ENCODE measurements at places on chromosomes 4 and X.

GRCh38 chrX:155028877-155029291, 2.2 kb downstream of the FUNDC2 start:
- DNase-seq = no peak

GRCh38 chr4:7007944-7008343, 35.2 kb upstream of the TADA2B start:
- no peak for DNase-seq

DNA sequence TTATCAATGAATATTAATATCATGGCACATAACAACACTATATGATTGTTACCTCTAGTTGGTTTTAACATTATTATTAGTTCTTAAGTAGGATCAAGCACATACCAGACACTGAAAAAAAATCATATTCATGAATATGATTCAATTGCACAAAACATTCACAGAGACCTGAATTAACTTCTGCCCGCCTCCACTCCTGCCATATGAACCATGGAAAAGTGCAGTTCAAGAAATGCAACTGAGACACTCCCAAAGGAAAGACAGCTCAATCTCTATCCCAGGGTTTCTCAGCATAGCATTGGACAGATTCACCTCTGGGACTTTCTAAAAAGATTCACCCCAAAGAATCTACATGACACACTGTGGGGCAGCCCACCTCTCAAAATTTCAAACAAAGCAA, 103.5 kb upstream of the KCNIP4 start:
- no peak for DNase-seq

DNA sequence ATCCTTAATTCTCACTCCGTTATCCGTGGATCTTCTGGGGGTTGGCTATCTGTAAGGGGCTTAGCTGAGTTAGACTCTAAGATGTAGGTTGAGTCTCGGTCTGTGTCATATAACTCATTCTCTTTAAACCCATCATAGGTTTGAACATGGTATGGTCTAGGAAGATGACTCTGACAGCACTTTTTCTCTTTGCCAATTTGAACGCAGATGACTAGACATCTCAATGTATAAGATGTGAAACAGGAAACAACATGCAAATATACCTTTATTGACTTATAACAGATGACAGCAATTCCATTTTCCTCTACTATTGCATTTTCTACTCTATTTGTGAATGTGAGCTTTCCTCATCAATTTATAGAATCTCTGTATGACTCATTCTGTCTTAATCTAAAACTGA, 634.8 kb upstream of the MAGEB2 start:
- DNase-seq = no peak

GRCh38 chr4:38982361-38983095, 49.7 kb downstream of the TMEM156 start:
- peak; percentile 48 for DNase-seq

DNA sequence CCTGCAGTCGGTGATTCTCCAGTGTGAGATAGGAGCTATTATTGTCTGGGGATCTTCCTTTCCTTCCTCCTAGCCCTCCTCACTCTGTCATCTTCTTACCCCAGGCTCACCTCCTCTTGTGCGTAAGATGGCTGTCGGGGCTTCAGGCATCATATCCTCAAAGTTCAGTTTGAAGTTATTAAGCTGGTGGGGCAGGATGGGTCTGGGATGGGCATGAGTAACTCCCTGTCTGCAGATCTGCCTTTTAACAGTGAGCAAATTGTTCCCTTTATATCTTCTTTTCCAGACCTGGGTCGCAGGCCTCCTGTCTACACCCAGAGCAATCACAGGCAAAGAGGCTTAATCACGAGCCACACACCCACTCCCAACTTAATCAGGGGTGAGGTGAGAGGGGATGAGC, 900 bp upstream of the MTMR1 start:
- no peak for DNase-seq

- no peak for DNase-seq
These were observed 72.2 kb upstream of the PPP3CA start for GRCh38 chr4:101419336-101420135.

GRCh38 chr4:76067652-76068286, 6.7 kb upstream of the ART3 start:
- DNase-seq = peak; percentile 21

DNA sequence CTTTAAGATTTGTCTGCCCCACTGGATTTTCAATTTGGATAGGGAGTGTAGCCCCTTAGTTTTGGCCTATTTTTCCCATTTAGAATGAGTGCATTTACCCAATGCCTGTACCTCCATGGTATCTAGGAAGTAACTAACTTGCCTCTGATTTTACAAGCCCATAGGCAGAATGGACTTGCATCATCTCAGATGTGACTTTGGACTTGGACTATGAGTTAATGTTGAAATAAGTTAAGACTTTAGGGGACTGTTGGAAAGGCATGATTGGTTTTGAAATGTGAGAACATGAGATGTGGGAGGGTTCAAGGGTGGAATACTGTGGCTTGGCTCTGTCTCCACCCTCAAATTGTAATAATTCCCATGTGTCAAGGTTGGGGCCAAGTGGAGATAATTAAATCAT, 2480.2 kb downstream of the PCDH7 start:
- DNase-seq = no peak

- no peak for DNase-seq
These were observed 240.2 kb downstream of the ADGRL3 start for GRCh38 chr4:61440321-61440720.

DNA sequence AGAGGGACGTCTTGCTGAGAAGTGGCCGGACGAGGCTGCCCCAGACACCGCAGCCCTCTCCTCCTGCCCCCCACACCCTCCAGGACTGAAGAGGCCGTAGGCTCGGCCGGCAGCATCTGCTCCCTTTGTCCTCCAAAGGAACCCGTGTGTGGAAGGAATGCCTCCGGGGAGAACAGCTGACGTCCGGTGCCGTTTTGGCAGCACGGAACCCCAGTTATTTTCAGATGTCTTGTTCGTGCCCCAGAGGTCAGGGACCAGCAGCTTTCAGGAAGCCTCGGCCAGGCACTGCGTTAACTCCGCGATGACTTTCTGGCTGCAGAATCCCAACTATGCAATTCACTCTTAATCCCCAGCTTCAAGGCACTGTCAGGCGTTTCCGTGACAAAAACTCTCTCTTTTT, 10.9 kb upstream of the PPP2R3B start:
- DNase-seq = peak; percentile 54

DNA sequence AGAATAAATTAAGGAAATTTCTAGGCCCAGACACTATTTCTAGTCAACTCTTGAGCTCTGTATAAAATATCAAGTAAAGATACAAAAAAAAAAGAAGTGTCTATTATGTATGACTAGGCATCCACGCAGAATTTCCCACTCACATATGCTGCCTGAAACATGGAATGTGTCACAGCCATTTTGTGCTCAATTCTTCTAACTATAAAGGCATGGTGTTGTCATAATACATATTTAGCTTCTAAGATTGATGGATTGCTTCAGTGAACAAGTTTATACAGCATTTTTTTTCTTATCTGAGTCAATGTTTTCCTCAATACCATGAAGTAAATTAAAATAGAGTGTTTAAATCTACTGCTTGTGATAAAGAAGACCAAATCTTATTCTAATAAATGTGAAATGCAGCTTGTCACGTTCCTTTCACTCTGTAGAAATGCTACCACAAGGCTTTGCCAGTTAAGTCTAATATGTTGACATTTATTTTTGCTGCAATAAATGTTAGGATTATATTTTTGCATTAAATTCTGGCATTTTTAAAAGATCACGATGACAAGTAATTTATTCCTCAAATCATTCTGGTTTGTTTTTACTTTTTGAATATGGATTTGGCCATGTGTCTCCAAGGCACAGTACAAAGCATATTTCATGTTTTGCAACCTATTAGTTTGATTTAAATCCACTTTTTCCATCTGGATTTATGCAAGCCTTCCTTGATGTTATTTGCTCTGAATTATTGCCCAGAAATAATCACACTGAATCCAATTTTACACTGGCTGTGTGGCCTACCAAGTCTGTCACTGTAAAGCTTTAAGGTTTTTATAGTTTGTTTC, 1829.0 kb upstream of the PCDH7 start:
- no peak for DNase-seq

DNA sequence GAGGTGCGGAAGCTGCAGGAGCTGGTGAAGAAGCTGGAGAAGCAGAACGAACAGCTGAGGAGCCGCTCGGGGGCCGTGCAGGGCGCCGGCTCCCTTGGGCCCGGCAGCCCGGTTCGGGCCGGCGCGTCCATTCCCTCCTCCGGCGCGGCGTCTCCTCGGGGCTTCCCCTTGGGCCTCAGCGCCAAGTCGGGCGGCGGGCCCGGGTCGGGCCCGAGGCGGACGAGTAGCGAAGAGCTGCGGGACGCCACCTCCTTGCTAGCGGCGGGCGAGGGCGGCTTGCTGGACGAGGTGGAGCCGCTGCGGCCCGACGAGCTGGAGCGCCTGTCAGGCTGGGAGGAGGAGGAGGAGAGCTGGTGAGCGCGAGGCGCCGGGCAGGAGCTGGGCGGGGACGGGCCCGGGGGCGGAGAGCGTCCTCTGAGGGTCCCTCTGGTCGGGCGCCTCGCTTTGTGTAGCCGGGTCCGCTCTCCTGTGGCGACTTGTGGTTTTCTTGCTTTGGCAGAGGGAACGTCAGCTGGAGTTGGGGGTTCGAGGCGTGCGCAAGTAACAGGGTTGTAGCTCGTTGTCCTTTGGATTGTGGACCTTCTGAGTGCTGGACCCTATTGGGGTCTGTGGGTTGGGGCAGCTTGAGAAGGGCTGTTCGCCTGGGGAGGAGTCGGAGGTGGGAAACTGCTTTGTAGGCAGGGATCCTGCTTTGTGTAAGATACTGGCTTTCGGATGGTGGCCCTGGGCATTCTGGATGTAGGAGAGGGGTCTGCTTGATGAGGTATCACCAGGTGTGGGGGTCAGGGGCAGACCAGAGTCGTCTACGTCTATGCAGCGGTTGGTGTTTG, 662 bp downstream of the SLAIN2 start:
- no peak for DNase-seq

DNA sequence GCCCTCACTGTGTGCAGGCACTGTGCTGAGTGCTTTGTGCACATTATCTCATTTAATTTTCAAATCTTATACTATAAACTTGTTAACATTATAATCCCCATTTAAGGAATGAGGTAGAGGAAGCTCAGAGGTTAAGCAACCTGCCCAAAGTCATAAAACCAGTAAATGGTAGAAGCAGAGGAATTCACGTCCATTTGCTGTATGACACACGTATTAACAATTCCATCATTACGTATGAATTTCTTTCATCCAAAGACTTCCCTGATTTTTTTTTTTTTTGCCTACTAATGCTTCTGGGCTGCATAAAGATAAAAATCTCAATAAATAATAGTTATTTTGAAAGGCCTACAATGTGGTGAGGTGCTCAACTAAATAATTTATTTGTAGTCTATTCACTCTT, 64.5 kb upstream of the H2AZ1 start:
- no peak for DNase-seq

DNA sequence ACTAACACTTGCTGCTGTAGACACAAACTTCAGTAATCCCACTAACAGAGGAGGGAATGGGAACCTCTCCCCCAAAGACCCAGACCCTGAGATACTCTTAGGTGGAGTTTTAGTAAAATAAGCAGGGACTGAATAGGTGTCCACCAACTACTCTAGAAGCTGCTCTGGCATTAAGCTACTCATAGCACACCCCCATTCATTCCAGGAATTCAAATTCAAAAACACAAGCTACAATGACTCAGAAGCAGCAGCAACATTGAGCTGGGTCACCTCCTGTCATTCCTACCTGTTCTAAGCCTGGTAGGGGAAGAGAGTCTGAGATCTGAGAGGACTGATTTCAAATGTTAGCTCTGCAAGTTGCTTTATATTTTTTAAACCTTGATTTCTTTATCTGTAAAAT, 135.4 kb upstream of the FRMPD4 start:
- no peak for DNase-seq

- no peak for DNase-seq
These were observed 55.3 kb downstream of the ZFYVE28 start for GRCh38 chr4:2363056-2363721.

GRCh38 chr4:44761306-44761705, 35.0 kb upstream of the GNPDA2 start:
- no peak for DNase-seq

DNA sequence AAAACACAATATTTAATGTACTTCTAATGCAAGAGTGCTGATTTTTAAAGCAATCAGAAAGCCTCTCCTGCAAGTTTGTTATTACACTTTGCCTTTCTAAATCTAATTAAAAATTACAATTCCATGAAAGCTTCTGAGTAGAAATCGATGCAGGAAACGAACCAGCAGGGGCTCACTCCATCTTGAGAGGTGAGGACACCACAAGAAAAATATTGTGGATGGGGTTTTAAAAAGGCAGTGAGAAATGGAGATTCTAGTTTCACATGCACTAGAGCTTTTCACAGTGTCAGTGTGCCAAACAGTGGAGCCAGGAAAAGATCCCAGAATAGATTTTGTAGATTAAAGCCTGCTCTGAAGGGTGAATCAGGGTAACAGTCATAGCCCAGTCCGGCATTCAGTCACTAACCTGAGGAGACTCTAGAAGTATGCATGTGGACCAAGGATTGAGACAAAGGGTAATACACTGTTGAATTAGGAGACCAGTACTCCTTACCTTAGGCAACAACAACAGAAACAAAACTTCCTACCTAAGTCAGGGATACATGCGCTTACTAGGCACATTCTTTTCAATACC, 362.3 kb downstream of the NAF1 start:
- no peak for DNase-seq

DNA sequence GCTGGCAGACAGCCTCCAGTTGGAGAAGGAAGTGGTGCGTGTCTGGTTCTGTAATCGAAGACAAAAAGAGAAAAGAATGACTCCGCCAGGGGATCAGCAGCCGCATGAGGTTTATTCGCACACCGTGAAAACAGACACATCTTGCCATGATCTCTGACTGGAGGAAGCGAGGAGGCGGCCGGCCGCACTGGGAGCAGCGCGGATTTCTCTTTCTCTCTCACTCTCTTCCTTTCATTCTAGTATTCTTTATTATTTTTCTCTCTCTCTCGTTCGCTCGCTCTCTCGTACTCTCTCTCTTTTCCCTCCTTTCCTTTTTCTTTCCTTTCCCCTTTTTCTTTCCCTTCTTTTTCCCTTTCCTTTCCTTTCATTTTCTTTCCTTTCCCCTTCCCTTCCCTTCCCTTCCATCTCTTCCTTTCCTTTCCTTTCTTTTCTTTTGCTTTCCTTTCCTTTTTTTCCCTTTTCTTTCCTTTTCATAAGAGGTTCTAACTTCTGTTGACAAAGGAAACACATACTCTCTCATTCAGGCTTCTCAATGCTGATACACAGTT, 1.2 kb downstream of the POU3F4 start:
- DNase-seq = no peak

GRCh38 chr4:74659576-74660411, 134.5 kb downstream of the BTC start:
- peak; percentile 97 for DNase-seq

DNA sequence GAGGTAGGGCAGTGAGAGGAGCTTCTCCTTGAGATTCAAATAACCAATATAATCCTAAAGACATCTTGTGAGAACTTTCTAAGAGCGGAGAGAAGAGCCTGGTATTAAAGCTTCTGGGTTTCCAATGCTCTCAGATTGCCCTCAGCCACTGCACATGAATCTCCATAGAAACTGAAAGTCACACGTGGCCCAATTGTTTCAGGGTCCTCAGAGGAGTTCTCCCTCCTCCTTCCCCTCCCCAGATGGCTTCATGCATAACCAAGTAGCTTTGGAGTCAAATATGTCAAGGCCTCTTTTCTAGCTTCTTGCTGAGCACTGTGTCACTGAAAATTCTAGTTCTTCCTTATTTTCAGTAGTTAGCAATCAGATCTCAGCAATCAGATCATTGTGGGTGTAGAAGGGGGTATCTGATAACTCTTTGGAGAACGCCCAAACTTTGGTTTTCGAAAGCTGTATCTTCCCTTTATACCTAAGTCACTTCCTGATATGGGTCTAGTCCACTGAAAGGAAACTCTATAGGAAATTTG, 2.2 kb downstream of the BTK start:
- no peak for DNase-seq

All from skeletal muscle cell (primary cell).